ENCODE measurements at places on chromosomes 6 and 20. TPM values are rescaled to one million over a fixed set of nuclear protein-coding genes. Genes with fewer than 3 reads are reported as not detected.
A peak's percentile ranks its signal among the peaks of the same experiment; 100 is the strongest.

TAAR5 gene
- not detected for total RNA-seq

DNA sequence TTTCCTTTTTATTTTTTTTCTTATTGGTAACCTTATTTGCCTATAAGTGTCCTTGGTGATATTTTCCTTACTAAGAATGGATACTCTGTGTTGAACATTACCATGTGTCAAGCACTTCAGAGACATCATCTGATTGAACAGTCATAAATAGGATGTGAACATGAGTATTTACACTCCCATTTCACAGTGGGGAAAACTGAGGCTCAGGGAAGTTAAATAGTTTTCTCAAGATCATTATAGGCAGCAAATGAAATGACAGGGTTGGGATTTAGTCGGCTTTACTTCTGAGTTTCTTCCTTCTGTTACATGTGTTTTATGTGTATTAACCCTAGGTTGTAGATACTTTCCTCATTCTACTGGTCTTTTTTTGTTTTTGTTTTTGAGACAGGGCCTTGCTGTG lies 35.3 kb downstream of the TPX2 start:
- H3K4me1 ChIP-seq, result no peaks in the 10 kb centered on the region
- no peak overlapping the region for H3K27ac ChIP-seq

CEP162 gene
- 11.0 TPM for total RNA-seq

GRCh38 chr20:50005471-50005981 lies 22.7 kb downstream of the SNAI1 start:
- no peak for DNase-seq
- H3K4me3 ChIP-seq, result no peak overlapping the region
- no peak overlapping the region for H3K27ac ChIP-seq

DNA sequence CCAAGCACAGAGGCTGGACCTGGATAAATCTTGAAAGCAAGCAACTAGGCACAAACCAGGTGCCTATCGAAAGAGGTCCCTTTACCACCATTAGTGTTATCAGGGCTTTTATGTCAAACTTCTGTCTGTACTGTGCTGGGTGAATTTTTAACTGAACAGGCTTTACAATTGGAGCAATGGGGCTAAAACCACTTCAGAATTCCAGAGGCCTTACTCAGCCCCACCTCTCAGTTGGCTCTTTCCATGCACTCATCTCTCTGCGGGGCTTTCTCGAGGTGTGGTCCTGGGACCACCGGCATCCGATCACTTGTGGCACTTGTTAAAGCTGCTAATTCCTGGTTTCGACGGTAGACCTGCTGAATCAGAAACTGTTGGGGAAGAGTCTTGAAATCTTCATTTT lies 232.5 kb downstream of the SOX4 start:
- no peak overlapping the region for H3K4me3 ChIP-seq
- H3K4me1 ChIP-seq, result no peaks in the 10 kb centered on the region
- H3K27me3 ChIP-seq, result no peaks in the 10 kb centered on the region
- H3K36me3 ChIP-seq, result no peaks in the 10 kb centered on the region
- no peak overlapping the region for H3K27ac ChIP-seq

GPR63 gene
- total RNA-seq, result 0.55 TPM

- no peaks in the 10 kb centered on the region for H3K27me3 ChIP-seq
- DNase-seq, result no peak
- no peak overlapping the region for H3K27ac ChIP-seq
- no peak overlapping the region for H3K4me3 ChIP-seq
- no peaks in the 10 kb centered on the region for H3K4me1 ChIP-seq
Measured at GRCh38 chr6:141587482-141588266, 545.1 kb upstream of the GJE1 start.

DNA sequence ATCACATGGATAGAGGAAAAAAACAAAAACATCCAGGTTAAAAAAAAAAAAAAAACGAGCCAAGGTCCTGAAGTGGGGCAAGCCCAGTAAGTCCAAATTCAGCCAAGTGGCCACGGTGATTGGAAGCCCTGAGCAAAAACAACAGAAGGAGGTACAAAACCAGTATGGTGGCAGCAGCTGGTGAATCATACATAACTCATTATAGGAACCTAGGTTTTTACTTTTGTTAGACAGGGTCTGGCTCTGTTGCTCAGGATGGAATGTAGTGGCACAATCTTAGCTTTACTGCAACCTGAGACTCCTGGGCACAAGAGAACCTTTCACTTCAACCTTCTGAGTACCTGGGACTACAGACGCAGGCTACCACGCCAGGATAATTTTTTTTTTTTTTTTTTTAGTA lies 22.7 kb upstream of the MYB start:
- H3K27me3 ChIP-seq, result peaks cover 6% of the 10 kb centered on the region
- no peak for DNase-seq
- H3K4me1 ChIP-seq, result no peaks in the 10 kb centered on the region
- H3K36me3 ChIP-seq, result no peaks in the 10 kb centered on the region

SNAP25 gene
- total RNA-seq, result 1.9 TPM

DNA sequence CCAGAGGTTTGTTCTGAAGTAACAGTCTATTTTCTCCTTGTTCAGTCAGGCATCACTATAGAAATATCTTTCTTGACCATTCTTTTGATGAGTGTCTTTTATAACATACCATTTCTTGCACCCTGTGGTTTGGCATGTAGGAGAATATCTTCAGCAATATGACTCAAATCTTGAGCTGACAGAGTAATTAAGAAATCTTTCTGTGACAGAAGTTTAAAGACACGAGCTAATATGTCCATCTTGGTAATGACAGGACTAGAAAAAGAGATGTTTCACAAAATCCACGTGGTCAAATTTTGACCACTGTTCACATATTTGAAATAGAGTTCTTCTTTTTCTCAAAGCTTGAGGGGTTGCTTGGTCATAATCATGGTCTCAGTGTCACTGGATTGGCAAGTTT lies 149.9 kb downstream of the MYB start:
- no peaks in the 10 kb centered on the region for H3K27me3 ChIP-seq
- no peak overlapping the region for H3K4me3 ChIP-seq
- H3K4me1 ChIP-seq, result no peaks in the 10 kb centered on the region
- H3K27ac ChIP-seq, result no peak overlapping the region
- no peaks in the 10 kb centered on the region for H3K36me3 ChIP-seq

GRCh38 chr20:63702751-63703470 lies 4.9 kb downstream of the ARFRP1 start:
- peaks cover 32% of the 10 kb centered on the region for H3K36me3 ChIP-seq
- no peak overlapping the region for H3K4me3 ChIP-seq
- H3K27me3 ChIP-seq, result no peaks in the 10 kb centered on the region
- DNase-seq, result peak; percentile 59
- peaks cover 11% of the 10 kb centered on the region for H3K4me1 ChIP-seq
- no peak overlapping the region for H3K27ac ChIP-seq

STMND1 gene
- total RNA-seq, result not detected

ZNF165 gene
- 2.3 TPM for total RNA-seq

DNA sequence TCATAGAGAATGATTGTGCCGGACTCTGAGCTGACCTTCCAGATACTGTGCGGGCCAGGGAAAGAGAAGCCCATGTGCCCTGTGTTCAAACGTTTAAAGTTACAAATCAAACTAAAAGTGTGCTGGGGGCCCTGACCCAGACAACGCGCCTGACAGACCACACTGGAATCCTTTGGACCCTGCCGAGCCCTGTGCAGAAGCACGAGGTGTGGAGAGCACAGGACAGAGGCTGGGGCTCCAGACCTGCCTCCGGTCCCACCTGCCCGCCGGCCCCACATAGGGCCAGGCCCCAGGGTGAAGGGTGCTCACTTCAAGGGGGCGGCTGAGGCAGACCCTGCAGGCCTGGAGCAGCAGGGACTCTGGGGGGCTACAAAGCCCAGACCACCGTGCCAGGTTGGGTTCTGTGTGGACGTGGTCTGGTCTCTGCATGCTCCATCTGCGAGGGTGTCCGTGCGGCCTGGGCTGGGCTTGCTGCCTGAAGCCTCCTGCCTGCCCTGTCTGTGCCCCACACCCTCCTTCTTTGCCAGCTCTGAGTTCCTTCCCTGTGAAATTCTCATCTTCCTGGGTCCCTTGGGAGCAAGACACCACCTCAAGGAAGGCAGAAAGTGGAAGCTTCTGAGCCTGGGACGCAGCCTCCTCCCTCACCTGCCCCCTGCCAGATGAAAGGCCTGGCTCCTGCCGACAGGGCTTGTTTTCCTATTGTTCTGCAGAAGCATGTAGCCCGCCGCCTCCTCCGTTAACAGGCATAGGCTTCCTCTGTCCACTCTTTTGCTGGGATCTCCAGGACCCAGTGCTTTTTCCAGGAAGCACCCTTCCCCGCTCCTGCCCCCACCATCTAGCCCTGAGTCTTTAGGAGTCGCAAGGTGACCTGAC lies 186.2 kb downstream of the ERMARD start:
- H3K27ac ChIP-seq, result no peak overlapping the region
- H3K27me3 ChIP-seq, result peaks cover 6% of the 10 kb centered on the region
- H3K4me3 ChIP-seq, result no peak overlapping the region
- no peaks in the 10 kb centered on the region for H3K36me3 ChIP-seq

UBD gene
- 1.1 TPM for total RNA-seq

SLC22A16 gene
- total RNA-seq, result 0.87 TPM

DNA sequence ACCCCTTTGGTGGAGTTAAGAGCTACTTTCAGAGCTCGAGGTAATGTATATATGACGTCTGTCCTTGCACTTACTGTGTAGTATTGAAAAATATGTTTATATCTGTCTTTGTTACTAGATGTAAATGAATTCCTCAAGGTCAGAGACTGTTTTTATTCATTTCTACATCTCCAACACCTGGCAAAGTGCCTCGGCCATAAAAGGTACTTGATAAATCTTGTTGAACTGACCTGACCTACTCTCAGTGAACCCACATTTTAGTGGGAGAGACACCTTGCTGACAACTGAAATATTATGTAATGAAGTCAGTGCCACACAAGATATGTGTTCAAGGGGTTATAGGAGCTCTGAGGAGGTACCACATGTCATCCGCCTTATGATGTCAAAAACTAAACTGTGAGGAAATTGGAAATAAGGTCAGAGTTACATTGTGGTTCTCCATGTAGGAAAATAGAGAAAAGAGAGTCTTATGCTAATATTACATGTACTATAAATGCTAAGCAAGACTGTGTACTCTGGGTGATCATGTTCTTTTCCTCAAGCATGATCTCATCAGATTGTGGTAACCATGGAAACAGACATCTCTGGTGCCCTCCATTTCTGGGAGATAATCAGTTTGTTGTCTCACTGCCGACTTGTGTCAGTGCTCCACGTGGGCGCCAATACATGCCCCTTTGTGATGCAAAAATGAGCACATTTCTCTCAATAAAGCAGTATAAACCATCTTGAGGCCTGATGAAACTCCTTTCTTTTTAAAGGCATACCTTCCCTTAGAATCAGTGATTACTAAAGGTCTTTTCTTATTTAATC lies 5.7 kb upstream of the TMEM30A start:
- peaks cover 5% of the 10 kb centered on the region for H3K4me1 ChIP-seq
- no peak overlapping the region for H3K27ac ChIP-seq
- DNase-seq, result no peak
- H3K36me3 ChIP-seq, result no peaks in the 10 kb centered on the region
- H3K27me3 ChIP-seq, result no peaks in the 10 kb centered on the region

ESR1 gene
- 5.7 TPM for total RNA-seq

DNA sequence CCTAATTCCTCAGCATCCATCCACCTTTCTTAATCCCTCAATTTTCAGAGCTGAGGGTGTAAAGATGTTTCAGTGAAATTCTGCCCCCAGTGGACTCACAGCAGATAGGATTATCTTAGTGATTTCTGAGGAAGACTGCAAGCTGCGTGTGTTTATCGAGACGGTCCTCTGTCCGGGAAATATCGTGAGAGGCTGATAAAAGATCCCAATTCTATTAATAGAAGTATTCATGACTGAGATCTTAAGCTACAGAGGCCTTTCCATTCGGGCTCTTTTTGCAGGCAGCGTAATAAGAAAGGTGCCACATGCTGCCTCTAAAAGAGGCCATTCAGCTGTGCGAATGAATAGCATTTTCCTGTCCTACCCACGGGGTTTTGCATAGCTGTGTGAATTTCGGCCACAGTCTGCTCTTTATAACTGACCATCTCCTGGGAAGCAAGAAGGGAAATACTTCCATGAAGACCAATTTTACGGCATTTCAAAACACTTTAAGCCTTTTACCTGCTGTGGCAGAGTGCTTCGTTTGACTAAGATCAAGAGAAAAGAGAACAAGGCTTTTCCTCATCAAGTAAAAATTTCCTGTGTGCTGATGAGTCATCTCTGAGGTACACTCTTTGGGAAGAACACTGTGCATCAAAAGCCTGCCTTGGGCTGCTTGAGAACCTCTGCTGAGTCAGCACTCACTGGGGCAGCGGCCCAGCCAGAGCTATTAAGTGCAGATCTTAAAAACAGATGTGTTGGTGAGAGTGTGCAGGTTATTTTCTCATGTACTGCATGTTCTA lies 208.8 kb downstream of the ARHGAP18 start:
- H3K27ac ChIP-seq, result no peak overlapping the region
- H3K4me1 ChIP-seq, result peaks cover 22% of the 10 kb centered on the region
- no peak overlapping the region for H3K4me3 ChIP-seq
- H3K36me3 ChIP-seq, result peaks cover 5% of the 10 kb centered on the region
- no peaks in the 10 kb centered on the region for H3K27me3 ChIP-seq
- peak; percentile 74 for DNase-seq

GRCh38 chr20:62829231-62830230 lies 12.7 kb downstream of the COL9A3 start:
- H3K4me3 ChIP-seq, result no peak overlapping the region
- H3K4me1 ChIP-seq, result peaks cover 10% of the 10 kb centered on the region
- no peaks in the 10 kb centered on the region for H3K36me3 ChIP-seq
- no peak overlapping the region for H3K27ac ChIP-seq
- H3K27me3 ChIP-seq, result no peaks in the 10 kb centered on the region
- DNase-seq, result no peak

SPTLC3 gene
- 35.3 TPM for total RNA-seq
